ENCODE measurements at places on chromosomes 1 and 21. TPM values are rescaled to one million over a fixed set of nuclear protein-coding genes. Genes with fewer than 3 reads are reported as not detected.
A peak's percentile ranks its signal among the peaks of the same experiment; 100 is the strongest.

- no peak overlapping the region for H3K4me3 ChIP-seq
- no peak overlapping the region for H3K27ac ChIP-seq
- H3K36me3 ChIP-seq, result peaks cover 16% of the 10 kb centered on the region
- H3K4me1 ChIP-seq, result no peaks in the 10 kb centered on the region
- DNase-seq, result no peak
Measured at GRCh38 chr21:28927130-28927529, 65.5 kb downstream of the LTN1 start.

- H3K36me3 ChIP-seq, result peaks cover 4% of the 10 kb centered on the region
- H3K27me3 ChIP-seq, result no peaks in the 10 kb centered on the region
- DNase-seq, result peak; percentile 95
- peak overlapping the region; percentile 69 for H3K27ac ChIP-seq
- H3K4me3 ChIP-seq, result no peak overlapping the region
Measured at GRCh38 chr1:21324368-21325141, 34.3 kb upstream of the ECE1 start.

- DNase-seq, result peak; percentile 18
- peaks cover 7% of the 10 kb centered on the region for H3K4me1 ChIP-seq
- H3K36me3 ChIP-seq, result no peaks in the 10 kb centered on the region
- H3K4me3 ChIP-seq, result no peak overlapping the region
- no peak overlapping the region for H3K27ac ChIP-seq
Measured at GRCh38 chr1:240399381-240399780, 212.6 kb downstream of the GREM2 start.

- H3K4me1 ChIP-seq, result no peaks in the 10 kb centered on the region
- H3K27ac ChIP-seq, result no peak overlapping the region
- peaks cover 6% of the 10 kb centered on the region for H3K27me3 ChIP-seq
- H3K36me3 ChIP-seq, result no peaks in the 10 kb centered on the region
- DNase-seq, result no peak
- H3K4me3 ChIP-seq, result no peak overlapping the region
Measured at GRCh38 chr1:147735423-147735822, 25.0 kb downstream of the GJA5 start.

GRCh38 chr1:13737398-13737797, 37.4 kb downstream of the PRDM2 start:
- H3K4me1 ChIP-seq, result no peaks in the 10 kb centered on the region
- H3K27me3 ChIP-seq, result no peaks in the 10 kb centered on the region
- H3K36me3 ChIP-seq, result peaks cover 2% of the 10 kb centered on the region
- no peak for DNase-seq
- H3K27ac ChIP-seq, result no peak overlapping the region
- H3K4me3 ChIP-seq, result no peak overlapping the region

KRTAP6-2 gene
- not detected for total RNA-seq

CRTC2 gene
- 10.3 TPM for total RNA-seq

RSPH1 gene
- not detected for total RNA-seq

Data from SJSA1 (cell line).